ENCODE measurements at places on chromosomes 2 and 18.

GRCh38 chr2:188345426-188345825 lies 53.8 kb downstream of the GULP1 start:
- no peak for DNase-seq

GRCh38 chr2:19346983-19347618 lies 11.3 kb downstream of the OSR1 start:
- DNase-seq: no peak

GRCh38 chr18:3110034-3110752 lies 97.2 kb upstream of the LPIN2 start:
- no peak for DNase-seq

DNA sequence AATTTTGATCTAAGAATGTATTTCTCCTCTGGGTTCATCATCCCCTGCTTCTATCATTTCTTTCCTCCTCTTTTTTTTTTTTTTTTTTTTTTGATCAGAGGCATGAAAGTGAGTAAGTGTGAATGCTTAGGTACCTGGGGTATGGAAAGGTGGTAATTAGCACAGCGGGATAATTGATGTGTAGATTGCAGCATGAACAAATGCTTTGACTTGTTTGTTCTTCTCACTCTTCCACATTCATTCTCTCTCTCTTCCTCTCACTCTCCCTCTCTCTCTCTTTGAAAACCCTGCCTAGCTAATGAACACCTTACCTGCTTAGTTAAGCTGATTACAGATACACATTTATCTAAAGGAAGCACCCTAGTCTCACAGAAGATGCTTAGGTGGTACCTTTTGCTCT lies 74.7 kb downstream of the ZEB2 start:
- no peak for DNase-seq

DNA sequence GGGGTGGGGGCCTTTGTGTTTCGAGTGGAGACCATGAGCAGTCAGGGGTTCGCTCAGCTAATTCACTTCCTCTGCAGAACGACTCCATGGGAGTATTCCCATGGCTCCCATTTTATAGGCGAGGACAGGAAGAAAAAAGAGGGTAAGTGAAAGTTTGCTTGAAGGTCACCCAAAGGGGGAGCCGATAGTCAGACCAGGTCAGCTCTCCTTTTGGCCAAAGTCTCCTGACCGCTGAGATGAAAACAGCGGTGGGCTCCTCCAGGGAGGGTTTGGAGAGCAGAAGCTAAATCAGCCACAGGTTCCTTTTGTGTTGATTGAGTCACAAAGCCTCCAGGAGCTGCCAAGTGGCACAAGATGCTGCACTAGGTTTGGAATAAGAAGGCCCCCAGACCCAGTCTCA lies 34.1 kb upstream of the CTAGE1 start:
- no peak for DNase-seq

DNA sequence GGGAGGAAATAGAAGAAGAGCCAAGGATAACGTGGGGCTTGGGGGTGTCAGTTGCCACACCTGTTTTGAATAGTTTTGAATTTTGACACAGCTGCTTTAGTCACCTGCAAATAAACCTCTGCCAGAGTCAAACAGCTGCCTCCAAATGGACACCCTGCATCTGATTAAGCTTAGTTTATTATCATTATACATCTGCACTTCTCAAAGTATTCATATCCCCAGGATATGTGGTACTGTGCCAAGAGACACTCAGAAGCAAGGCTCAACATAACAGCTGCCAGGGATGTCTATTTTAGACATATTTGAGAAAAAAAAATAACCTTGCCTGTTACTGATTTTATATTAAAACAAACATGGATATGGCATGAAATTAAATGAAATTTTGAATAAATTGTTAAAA lies 122.5 kb upstream of the WDR75 start:
- DNase-seq: no peak

DNA sequence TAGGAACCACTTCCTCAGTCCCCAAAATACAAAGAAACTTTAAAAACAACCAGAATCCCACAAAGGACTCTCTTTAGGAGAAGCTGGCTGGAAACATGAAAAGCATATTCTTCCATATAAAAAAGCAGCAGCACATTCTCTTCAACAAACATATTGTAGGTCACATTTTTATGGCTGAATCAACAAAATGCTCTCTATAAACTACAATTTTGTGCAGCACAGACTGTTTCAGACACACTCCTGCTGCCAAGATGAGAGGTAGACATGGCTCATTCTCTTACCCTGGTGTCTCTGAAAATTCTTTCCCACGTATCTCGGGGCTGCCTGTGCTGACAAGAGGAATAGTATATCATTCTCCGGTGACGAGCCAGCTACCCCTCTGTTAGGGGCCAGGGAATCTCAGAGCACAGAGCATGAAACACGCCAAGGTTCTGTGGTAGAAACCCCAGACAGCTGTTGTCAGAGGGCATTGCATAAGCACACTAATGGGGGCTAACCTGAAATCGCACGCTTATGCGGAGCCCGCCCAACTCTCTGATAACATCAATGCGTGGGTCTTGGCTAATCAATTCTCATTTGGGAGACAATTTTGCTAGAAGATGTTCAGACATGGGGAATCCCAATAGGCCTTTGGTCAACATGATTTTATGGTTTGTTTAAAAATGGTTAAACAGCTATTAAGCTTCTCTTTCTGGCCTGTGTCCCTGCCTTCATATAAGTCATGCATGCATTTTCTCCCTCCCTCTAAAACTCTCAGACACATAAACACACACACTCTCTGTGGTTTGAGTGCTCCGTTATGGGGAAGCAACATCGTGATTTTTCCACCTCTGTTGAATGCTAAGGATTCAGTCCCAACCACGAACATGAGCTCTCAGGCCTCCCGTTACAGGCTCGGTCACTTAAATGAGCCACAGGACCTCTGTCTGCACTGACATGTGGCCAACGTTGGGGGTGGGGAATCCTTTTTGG lies 177.5 kb downstream of the INO80D start:
- no peak for DNase-seq

DNA sequence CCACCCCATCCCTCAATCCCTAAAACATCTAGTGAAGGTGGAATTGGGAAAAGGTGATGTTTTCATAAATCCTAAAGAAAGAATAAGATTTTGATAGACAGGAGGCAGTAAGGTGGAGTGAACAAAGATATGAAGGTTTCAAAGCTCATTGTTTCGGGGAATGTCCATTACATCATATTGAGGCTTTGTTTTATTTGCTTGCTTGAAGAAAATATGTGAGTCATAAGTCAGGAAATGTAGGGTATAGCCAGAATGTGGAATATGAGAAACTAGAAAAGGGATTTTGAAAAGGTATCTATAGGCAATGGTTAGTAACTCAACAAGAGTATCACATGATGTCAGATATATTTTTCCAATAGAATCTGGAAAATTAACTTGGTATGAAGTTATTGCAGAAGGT lies 1178.5 kb upstream of the ACVR2A start:
- no peak for DNase-seq

GRCh38 chr2:120586507-120587278 lies 149.0 kb upstream of the GLI2 start:
- no peak for DNase-seq

DNA sequence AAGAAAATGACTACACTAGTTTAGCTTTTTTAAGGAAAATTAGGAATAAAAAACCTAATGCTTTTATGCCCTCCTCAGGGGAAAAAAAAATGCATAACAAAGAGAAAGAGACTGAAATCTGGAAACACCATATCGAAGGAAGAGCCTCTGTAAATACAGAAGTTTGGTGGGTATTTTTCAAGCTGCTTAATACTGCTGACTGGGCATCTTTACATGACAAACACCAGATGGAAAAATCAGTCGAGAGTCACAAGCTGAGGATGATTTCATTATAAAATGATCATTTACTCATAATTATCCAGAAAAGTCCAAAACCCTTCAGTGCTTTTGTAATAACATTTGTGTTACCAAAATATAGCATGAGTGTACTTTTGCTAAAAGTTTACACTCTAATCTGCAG lies 1600.7 kb upstream of the ACVR2A start:
- no peak for DNase-seq

GRCh38 chr2:26412091-26412673 lies 10.5 kb downstream of the DRC1 start:
- DNase-seq: no peak

- no peak for DNase-seq
These were observed 651 bp upstream of the DPYSL5 start for GRCh38 chr2:26847307-26847654.

DNA sequence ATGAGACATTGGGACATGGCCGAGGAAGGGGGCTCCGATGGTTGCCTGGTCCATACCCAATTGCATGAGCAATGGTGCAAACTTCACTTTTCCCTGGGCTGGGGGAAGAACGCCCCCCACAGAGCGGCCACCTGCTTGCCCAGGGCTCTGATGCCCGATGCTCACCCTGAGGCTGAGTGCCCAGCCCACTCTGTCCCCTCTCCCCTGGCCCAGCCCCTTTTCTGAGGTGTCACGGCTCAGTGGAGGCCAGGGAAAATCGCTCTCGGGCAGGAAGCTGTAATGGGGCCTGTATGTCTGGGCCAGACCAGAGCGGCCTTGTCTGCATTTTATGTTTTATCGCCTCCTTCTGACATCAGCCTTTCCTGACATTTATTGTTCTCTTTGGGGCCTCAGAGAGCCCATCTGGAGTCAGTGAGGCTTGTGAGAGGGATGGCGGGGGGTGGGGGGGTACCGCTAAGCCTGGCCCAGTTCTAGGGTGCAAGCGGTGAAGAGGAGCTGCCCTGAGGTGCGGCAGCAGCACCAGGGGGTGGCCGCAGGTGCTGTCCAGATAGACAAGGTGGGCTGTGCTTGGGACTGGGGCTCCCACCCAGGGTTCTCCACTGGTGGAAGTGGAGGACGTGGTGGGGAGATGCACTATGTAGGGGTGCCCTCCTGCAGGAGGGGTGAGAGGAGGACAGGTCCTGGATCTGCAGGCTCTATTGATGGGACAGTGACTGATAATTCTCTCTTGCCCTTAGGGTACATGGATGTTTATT lies 46.2 kb downstream of the INHBB start:
- no peak for DNase-seq

GRCh38 chr2:60216452-60216995 lies 336.9 kb downstream of the BCL11A start:
- no peak for DNase-seq

GRCh38 chr18:58223717-58224424 lies 179.8 kb downstream of the NEDD4L start:
- peak; percentile 83 for DNase-seq

- no peak for DNase-seq
These were observed 420.3 kb upstream of the POU3F3 start for GRCh38 chr2:104433657-104434056.

- no peak for DNase-seq
These were observed 72.6 kb downstream of the CTAGE1 start for GRCh38 chr18:22344908-22345670.

GRCh38 chr2:118853651-118854291 lies 6.3 kb upstream of the EN1 start:
- no peak for DNase-seq

GRCh38 chr18:24443870-24444269 lies 16.6 kb upstream of the HRH4 start:
- no peak for DNase-seq

DNA sequence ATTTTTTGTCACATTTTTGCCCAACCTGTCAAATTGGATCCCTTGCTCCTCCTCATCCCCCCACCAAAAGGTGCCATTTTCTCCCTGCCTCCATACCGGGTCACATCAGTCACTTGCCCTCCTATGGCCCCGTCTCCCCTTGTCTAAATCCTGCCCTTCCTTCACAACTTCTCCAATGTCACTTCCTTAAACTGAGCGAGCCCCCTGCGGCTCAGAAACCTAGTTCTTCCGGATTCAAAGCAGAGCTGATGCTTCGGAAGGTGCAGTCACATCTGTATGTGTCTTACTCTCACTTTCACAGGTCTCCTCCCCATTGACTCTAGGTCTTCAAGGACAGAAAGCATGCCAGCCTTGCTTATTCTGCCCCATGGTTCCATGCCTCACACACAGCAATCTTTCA lies 22.1 kb downstream of the TNP1 start:
- DNase-seq: no peak

- DNase-seq: no peak
These were observed 8.5 kb downstream of the RAB17 start for GRCh38 chr2:237581751-237582746.

DNA sequence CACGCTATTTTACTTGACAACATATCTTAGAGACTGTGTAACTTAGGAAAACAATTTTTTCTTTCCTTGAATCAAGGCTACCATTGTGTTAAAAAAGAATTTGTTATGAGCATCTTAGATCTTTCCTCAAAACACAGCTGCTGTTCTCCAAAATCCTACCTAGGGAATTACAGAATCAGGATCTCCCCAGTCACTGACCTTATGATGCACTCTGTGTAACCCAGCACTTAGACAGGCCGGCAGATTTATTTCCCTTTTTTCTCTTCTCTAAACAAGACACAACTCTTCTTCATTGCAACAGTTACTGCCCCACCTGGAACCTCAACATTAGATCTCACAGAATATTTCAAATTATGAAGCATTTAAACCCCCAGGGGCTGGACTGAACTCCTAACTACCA lies 13.5 kb upstream of the C2orf15 start:
- DNase-seq: no peak

GRCh38 chr2:10785260-10785659 lies 27.3 kb downstream of the PDIA6 start:
- no peak for DNase-seq

- no peak for DNase-seq
These were observed 353.1 kb downstream of the IRS1 start for GRCh38 chr2:226446406-226447001.

- DNase-seq: no peak
These were observed 1.0 kb upstream of the HDAC4 start for GRCh38 chr2:239401881-239402233.

DNA sequence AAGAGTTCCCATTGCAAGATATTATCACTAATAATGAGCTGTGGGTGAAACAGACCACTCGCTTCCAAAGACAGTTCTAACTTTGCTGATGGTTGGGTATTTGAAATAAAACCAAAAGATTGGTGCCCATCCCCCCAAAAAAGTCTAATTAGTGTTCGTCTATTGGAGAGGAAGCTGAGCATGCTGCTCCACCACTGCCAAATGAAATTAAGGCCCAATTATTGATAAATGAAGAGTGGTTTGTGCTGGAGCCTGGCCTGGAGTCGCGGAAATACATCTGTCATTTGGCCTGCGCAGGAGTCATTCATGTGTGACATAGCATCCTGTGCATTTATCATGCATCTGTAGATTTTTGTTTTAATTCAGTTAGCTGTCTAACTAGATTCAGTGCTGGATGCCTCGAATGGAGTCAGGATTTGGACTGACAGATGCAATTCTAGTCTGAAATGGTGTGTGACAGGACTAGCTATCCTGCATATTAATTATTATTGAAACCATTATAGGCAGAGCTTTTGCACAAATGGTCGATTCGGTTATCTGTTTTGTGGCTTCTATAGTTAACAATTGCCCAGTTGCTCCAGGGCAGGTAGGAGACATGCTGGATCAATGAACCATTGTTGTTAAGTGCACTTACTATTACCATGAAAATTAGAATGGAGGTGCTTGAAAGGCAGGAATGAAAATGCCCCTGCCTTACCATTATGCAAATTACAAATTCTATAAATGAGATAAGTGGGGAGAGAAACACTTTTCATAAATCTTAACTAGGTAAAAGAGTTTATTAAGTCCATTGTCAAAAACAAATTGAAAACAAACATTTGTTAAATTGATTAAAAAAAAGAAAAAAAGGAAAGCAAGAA lies 450.4 kb upstream of the TCF4 start:
- DNase-seq: no peak

- DNase-seq: no peak
These were observed 273.6 kb downstream of the CCDC74A start for GRCh38 chr2:131801210-131801744.

Measured in Panc1 (cell line).